Stimulated activated CD4-positive, alpha-beta T cell treated with anti-CD3 and anti-CD28 coated beads, TNF-alpha, amount 100 ng/mL, for 4 hours (primary cell): ENCODE measurements at places on chromosomes 2 and 18.

DNA sequence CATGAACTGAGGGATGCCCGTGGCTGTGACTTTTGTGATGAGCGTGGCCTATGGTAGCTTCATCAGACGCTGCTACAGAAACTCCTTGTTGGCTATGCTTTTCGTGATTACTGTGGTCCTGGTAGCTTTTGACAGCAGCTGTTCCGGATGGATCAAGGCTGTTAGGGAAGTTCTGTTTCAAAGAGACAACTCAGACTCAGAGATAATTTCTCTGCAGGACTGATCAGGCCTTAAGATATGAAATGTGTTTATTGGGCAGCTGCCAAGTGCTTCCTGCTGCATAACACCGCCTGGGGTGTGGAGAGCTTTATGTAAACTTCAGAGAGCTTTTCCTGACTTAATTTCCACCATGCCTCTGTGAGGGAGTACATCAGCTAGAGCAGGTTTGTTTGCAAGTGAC is 243.8 kb downstream of the TSN start:
- DNase-seq: no peak

- DNase-seq: no peak
These were observed 73.3 kb upstream of the ATIC start for GRCh38 chr2:215238485-215239098.

DNA sequence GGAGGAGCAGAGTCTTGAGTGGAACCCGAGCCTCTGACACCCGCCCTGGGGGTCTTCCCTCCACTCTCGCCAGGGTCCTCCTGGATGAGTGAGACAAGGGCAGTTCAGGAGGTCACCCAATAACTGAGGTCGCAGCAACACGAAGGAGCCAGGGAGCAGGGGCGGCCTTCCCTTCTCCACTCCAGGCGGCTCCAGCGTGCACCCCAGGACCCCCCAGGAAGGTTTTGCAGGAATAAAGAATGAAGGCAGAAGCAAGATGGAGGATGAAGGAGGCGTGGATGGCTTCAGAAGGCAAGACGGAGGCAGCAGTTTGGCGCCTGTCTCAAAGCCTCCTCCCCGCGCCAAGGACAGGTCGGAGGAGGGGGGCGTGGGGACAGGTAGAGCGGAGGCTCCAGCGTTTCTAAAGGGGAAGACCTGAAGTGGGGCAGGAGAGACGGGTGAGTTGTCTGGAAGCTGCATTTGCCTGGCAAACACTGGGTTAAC is 579 bp upstream of the ITM2C start:
- no peak for DNase-seq

GRCh38 chr2:61257446-61257845 is 95.5 kb downstream of the C2orf74 start:
- no peak for DNase-seq

GRCh38 chr18:78999939-79000338 is 20.3 kb downstream of the SALL3 start:
- no peak for DNase-seq

GRCh38 chr2:30178618-30179434 is 32.0 kb downstream of the YPEL5 start:
- no peak for DNase-seq

DNA sequence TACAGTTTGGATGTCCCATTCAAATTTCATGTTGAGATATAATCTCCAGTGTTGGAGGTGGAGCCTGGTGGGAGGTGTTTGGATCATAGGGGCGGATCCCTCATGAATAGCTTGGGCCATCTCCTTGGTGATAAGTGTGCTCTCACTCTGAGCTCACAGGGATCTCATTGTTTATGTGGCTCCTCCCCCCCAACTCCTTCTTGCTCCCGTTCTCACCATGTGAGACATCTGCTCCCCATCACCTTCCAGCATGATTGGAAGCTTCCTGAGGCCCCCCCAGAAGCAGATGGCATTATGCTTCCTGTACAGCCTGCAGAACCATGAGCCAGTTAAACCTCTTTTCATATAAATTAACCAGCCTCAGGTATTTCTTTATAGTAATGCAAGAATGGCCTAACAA is 3.0 kb upstream of the INPP1 start:
- no peak for DNase-seq

GRCh38 chr18:79879566-79879965 is 71.9 kb downstream of the SLC66A2 start:
- DNase-seq: no peak

DNA sequence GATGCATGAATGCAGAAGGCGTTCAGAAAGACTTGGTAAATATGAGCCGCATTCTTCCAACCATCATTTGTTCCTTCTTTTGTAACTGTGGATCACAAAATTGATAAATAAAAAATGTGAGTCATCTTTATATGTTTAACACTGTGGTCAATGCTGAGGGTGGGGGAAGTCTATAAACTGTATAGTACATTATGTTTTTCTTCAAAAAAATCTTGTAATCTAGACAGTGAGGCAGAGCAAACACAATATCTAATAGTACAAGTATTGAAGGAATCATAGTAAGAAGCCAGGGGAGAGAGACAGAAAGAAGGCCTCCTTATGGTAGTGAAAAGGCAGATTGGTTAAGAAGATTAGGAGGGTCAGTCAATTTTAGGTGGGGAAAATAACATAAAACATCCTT is 30.7 kb upstream of the CALCRL start:
- DNase-seq: no peak

DNA sequence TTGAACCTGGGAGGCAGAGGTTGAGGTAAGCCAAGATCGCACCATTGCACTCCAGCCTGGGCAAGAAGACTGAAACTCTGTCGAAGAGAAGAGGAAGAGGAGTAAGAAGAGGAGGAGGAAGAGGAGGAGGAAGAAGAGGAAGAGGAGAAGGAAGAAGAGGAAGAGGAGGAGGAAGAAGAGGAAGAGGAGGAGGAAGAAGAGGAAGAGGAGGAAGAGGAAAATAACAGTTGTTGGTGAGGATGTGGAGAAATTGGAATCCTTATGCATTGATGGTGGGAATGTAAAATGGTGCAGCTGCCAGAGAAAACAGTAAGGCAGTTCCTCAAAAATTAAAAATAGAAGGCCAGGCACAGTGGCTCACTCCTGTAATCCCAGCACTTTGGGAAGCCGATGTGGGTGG is 8.5 kb upstream of the NCL start:
- no peak for DNase-seq

DNA sequence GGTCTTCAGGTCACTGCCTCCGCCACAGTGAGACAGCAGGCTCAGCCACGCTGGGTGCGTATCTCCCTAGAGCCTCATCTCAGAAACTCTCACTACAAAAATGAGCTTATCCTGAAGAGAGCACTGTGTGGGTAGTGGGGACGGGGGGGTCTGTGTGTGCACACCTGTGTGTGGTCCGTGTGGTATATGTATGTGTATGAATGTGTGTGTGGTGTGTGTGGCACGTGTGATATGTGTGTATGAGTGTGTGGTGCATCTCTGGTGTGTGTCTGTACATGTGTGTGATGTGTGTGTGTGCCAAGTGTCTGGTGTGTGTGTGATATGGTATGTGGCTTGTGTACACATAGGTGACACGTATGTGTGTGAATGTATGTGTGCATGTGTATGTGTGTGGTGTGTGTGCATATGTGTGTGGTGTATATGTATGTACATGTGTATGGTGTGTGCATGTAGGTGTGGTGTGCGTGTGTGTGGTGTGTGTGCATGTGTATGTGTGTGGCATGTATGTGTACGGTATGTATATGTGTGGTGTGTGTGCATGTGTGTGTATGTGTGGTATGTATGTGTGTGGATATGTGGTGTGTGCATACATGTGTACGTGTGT is 332.2 kb downstream of the EIPR1 start:
- DNase-seq: no peak

GRCh38 chr2:25293958-25294562 is 47.7 kb downstream of the DNMT3A start:
- no peak for DNase-seq

- no peak for DNase-seq
These were observed 283.3 kb downstream of the AGPS start for GRCh38 chr2:177675825-177676224.

DNA sequence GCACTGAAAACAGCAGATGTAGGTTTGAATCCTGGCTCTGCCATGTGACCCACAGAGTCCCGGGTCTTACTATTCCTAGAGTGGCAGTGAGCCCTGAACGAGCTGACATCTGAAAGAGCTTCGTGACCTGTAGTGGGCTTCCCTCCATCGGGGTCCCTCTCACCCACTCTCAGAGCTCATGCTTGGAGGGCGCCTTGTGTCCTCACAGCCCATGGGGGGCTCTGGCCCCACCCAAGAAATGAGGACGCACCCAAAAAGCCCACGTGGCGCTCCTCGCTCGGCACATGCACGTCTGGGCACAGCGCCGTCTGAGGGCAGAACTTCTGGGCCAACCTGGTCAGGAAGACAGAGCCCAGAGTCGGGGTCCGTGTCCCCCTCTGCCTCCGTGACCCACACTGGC is 23.7 kb downstream of the LBH start:
- DNase-seq: no peak

GRCh38 chr2:236861196-236861875 is 224.4 kb upstream of the COPS8 start:
- no peak for DNase-seq

GRCh38 chr18:11757084-11757590 is 68.1 kb downstream of the GNAL start:
- DNase-seq: no peak

- no peak for DNase-seq
These were observed 5.8 kb upstream of the KIF3C start for GRCh38 chr2:25988134-25988533.

GRCh38 chr2:45731141-45731540 is 79.7 kb downstream of the PRKCE start:
- no peak for DNase-seq

DNA sequence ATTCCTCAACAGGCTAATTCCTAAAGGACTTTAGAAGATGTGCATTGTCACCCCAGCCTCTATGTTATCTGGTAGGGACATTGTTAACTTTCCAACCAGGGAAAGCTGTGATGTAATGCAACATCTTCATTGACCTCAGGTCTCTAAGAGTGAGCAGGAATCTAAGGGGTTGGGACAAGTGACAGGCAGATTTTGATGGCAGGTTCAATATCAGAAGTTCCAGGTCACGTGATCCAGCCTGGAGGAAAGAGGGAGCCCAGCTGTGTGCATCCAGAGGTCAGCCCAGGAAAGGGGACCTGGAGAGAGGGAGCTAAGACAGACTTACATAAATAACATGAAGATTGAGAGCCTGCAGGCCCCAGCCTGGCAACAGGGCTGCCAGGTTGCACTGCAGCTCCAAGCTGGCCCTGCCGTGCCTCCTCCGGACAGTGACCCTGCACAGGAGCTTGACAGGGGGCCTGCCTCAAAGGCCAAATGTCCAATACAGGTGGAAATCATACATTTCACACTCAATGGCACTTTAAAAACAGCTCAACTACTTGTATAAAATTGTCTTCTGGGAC is 262.2 kb upstream of the MGAT5 start:
- DNase-seq: no peak

- DNase-seq: no peak
These were observed 146.3 kb upstream of the TTC39C start for GRCh38 chr18:23868136-23868785.

- DNase-seq: no peak
These were observed 257.7 kb downstream of the MEIS1 start for GRCh38 chr2:66692521-66693054.

DNA sequence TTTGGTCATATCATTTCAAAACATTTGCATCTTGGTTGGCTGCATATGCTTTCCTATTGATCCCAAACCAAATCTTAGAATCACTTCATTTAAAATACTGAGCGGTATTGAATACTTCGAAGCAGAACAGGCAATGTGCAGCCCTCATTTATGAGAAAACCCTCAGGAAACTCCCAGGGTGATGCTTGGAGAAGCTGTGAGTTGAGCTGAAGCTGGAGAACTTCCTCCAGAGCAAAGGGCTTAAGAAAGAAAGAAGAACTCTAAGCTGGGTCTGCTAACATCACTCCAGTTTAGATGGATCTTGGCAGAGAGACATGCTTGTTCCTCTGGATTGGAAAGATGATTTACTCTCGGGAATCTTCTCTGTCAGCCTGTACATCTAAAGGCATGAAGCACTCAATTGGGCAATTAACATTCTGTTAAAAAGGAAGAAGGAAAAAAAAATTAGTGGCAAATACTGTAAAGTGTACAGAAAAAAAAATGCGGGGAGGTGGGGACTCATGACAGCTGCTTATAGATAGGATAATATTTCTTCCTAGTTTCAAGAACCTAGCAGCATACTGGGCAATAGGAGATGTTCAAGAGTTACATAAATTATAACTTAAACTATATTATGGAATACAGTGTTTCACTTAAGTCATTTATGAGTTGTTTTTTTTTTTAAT is 49.5 kb downstream of the ATIC start:
- DNase-seq: no peak

DNA sequence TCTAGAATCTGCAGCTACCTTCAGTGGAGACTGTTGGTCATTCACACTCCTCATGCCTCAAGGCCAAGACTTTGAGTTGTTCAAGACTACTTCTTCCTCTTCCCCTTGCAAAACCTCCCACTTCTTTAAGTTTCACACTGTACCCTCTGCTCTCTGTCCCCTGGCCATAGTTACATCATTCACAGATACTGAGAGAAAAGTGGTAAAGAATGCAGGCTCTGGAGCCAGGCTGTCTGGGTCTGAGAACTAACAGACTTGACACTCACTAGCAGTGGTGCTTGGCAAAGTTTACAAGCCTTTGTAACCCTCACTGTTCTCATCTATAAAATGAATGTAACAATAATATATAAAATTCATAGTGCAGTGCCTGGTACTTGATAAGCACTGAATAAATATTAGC is 61.8 kb downstream of the CDH20 start:
- DNase-seq: no peak

GRCh38 chr18:75035928-75036327 is 173.0 kb downstream of the PTGR3 start:
- no peak for DNase-seq

GRCh38 chr2:40129725-40130124 is 322.2 kb downstream of the SLC8A1 start:
- DNase-seq: no peak

DNA sequence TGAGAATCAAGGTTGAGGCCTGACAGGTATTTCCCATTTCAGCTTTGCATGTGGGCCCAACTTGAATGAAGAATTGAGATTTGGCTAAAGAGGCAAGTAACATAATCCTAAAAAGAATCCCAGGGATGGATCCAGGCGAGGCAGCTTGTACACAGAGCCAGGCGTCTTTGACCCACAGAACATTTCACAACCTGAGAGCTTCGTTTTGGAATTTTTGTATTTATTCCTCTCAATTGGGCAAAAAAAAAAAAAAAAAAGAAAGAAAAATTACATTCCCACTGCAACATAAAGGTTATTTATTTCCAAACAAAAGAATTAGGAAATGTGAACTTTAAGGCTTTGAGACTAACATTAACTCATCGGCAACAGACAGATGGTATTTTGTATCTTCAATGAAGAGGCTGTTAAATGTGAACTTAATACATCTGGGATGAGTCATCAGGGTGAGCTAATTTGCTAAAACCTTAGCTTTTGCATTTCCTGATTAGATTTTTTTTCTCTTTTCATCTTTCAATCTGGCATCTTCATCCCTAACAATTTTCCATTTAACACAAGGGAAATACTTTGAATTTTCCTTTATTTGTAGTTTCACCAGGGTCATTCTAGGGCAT is 478.5 kb upstream of the TNP1 start:
- DNase-seq: no peak

DNA sequence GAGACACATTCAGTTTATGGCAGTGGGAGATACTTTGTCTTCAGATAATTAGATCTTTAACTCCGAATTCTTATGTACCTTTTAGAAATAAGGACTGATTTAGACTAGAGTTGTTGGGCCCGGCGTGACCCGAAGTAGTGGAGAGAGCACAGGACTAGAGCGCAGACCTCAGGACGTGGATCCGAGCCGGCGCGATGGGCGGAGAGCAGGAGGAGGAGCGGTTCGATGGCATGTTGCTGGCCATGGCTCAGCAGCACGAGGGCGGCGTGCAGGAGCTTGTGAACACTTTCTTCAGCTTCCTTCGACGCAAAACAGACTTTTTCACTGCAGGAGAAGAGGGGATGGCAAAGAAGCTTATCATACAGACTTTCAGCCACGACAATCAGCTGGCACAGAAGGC is 54.5 kb downstream of the FMNL2 start:
- no peak for DNase-seq
